ENCODE measurements at places on chromosomes 11 and 22.

DNA sequence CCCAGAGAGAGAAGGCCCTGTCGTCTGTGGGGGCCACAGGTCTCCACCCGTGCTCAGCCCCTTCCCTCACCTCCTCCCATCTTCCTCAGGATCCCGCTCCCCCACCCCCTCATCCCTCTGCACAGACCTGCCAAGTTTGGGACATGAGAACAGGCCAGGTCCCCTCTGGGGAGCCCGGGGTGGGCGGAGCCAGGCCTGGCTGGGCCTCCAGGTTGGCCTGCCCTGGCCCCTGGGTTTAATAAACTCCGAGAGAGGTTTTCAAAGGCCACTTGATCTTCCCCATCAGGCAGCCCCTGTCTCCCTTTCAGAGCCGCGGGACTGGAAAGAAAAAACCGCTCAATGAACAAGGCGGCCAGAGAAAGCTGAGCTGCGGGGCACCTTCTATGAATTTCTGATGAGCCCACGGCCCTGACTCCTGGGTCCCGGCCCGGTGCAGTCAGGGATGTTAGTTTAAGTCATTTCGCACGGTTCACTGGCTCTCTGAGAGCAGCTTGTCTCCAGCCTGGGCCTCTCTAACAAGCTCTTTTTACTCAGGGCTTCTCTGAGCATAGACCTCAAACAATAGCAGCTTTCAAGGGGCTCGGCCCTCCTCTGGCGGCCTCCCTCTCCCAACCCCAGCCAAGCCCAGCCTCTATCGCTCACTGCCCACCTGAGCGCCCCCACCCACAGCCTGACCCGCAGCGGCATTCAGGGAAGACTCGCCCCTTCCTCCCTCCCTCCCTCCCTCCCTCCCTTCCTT is 64.8 kb downstream of the RPUSD4 start:
- no peak for DNase-seq

DNA sequence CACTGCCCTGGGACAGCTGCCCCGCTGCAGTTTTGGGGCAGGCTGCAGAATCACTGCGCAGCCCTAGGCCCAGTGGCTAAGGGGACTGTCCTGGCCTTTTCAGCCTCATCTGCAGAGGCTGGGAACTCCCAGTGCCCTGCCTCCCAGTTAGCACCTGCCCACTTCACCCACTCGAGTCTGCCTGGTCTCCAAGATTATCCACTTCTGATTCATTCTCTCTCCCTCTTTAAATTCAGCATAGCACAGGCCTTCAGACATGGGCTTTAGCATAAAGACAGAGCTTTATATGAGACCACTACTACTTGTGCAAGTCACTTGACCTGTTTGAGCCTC is 8.9 kb downstream of the DAGLA start:
- DNase-seq, result no peak

DNA sequence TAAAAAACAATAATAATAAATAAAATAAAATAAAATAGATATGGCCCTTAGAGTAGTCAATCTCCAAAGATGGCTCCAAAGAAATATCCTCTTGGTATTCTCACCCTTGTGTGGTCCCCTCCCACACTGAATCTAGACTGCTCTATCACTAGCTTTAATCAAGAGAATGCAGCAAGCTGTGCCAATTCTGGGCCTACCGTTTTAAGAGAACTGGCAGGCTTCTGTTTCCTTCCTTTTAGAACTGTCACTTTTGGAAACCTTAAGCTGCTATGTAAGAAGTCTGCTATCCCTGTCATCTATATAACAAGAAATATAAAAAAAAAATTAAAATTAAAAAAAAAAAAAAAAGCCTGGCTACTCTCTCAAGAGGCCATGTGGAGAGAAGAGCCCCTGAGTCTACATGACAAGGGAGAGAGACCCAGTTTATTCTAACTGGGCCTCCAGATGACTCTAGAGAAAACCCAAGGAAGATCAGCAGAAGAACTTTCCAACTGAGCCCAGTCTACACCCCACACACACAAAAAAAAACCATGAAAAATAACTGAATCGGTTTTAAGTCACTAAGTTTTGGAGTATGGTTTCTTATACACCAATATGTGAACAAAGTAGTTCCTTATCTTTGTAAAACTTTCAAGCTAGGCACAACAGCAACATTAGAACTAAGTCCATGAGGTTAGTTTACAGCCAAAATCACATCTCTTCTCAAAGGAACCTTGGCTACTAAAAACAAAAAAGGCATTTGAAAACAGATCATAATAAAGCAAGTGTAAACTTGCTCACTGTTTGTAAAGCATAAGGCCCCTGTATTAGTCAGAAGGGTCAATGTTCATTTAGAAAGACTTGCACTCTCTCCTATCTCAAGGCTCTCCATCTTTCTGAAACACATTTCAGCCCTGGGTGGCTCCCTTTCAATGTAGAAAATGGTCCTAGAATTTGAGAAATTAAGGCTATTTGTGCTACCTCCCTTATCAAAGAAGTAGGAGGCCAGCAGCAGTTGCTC is 67.3 kb downstream of the AMBRA1 start:
- no peak for DNase-seq

GRCh38 chr11:108819957-108820356 is 155.1 kb downstream of the DDX10 start:
- DNase-seq, result no peak

- no peak for DNase-seq
These were observed 1.6 kb downstream of the BSX start for GRCh38 chr11:122979815-122980595.

- DNase-seq, result no peak
These were observed 737 bp downstream of the BCL2L13 start for GRCh38 chr22:17639247-17639741.

DNA sequence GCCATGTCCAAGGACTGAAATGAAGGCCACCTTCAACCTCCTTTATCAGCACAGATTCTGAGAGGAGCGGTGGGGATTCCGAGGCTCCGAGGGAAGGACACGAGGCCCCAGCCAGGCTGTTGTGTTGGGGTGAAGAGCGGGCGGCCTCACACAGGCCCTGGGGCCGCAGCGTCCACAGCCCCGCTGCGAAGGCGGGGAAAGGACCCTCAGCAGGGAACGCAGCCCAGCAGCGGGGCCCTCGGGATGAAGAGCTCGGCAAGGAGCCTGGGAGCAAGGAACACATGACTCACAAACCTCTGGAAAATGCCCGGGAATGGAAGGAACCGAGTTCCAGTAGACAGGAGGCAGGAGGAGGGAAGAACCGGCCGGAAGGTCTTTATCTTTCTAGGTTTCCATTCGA is 227.2 kb downstream of the BRD1 start:
- no peak for DNase-seq

- no peak for DNase-seq
These were observed 196.4 kb upstream of the PITPNB start for GRCh38 chr22:28115426-28115825.

GRCh38 chr11:95156916-95157541 is 67.4 kb downstream of the ENDOD1 start:
- no peak for DNase-seq

- no peak for DNase-seq
These were observed 62.9 kb downstream of the RCN1 start for GRCh38 chr11:32153747-32154146.

GRCh38 chr11:28797536-28797935 is 689.3 kb downstream of the METTL15 start:
- DNase-seq, result no peak

GRCh38 chr11:87255589-87255988 is 217.9 kb downstream of the TMEM135 start:
- no peak for DNase-seq

- no peak for DNase-seq
These were observed 5.1 kb downstream of the GDPD5 start for GRCh38 chr11:75520688-75521087.

- no peak for DNase-seq
These were observed 4.3 kb upstream of the LMO1 start for GRCh38 chr11:8267831-8268529.

DNA sequence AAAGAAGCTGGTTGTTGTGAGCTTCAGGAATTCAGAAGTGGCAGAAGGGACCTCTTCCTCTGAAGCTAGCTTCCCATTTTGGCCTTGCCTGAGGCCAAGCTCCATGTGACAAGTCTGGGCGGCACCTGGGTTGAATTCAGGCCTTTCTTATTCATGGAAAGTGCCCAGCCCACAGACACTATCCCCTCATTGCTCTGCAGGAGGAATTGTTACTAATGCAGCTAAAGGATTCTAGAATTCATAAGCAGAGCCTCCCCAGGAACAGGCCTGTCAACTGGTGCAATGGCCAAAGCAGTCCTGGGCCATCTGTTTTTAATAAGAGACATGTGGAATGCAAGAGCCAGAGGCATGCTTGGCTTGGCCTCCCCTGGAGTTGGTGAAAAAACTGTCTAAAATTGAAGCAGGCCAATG is 71.4 kb downstream of the SLC1A2 start:
- no peak for DNase-seq

DNA sequence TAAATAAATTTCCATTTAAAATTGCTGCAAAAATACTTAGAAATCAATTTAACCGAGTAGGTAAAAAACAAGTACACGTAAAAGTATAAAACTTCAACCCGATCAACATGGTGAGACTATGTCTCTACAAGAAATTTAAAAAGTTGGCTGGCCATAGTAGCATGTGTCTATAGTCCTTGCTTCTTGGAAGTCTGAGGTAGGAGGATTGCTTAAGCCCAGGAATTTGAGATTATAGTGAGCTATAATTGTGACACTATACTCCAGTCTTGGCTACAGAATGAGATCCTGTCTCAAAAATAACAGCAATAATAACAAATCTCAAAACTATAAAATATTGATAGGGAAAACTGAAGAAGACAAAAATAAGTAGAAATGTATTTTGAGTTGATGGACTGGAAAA is 11.1 kb downstream of the CASP4 start:
- DNase-seq, result no peak

GRCh38 chr11:72333661-72334060 is 89.7 kb upstream of the PHOX2A start:
- DNase-seq, result no peak

Data from non-pigmented ciliary epithelial cell (primary cell).